ENCODE measurements at places on chromosomes 2 and 18.
A peak's percentile ranks its signal among the peaks of the same experiment; 100 is the strongest.

DNA sequence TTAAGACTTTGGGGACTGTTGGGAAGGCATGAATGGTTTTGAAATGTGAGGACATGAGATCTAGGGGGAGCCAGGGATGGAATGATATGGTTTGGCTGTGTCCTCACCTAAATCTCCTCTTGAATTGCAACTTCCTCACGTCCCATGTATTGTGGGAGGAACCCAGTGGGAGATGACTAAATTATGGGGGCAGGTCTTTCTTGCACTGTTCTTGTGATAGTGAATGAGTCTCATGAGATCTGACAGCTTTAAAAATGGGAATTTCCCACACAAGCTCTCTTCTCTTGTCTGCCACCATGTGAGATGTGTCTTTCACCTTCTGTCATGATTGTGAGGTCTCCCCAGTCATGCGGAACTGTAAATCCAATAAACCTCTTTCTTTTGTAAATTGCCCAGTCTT is 11.5 kb upstream of the MBP start:
- no peak for DNase-seq

GRCh38 chr2:117967977-117968718 is 45.7 kb downstream of the CCDC93 start:
- no peak for DNase-seq

GRCh38 chr2:9303528-9304225 is 97.1 kb downstream of the ASAP2 start:
- DNase-seq, result no peak

DNA sequence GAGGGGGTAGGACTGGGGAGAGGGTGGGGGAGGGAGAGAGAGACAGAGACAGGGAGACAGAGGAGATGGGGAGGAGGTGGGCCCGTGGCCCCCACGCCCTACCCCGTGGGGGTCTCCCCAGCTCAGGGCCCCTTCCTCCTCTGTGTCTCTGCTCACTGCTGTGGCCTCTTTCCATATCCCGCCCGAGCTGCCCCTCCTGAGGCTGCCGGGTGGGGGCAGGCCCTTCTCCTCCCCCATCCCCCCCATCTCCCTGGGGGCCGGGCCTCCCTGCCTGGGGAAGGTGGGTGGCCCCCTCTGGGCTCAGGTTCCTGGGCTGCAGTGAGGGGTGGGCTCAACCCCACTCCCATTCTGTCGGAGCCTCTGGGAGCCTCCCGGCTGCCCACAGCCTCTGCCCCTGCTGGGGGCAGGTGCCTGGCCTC is 332 bp upstream of the PDCD1 start:
- no peak for DNase-seq

DNA sequence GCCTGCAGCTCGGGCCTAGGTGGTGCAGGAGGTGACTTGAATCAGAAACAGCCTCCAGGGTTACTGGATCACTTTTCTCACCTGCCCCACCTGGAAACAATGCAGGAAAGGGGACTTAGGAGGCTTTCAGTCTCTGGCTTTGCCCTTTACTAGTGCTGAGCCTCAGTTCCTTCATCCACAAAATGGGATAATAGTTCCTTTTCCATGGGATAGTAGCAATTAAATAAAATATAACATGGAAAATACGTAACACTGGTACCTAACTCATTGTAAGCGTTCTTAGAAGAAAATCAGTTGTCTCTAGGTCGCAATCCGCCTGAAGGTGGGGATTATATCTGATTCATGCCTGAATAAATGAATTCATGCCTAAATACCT is 112.6 kb upstream of the STPG4 start:
- DNase-seq, result no peak

GRCh38 chr2:223652902-223653301 is 50.7 kb upstream of the SCG2 start:
- DNase-seq, result no peak

- DNase-seq, result peak; percentile 48
These were observed 177.7 kb downstream of the PIEZO2 start for GRCh38 chr18:10971717-10972116.

- no peak for DNase-seq
These were observed 443.1 kb downstream of the CCDC85A start for GRCh38 chr2:56626927-56627326.

DNA sequence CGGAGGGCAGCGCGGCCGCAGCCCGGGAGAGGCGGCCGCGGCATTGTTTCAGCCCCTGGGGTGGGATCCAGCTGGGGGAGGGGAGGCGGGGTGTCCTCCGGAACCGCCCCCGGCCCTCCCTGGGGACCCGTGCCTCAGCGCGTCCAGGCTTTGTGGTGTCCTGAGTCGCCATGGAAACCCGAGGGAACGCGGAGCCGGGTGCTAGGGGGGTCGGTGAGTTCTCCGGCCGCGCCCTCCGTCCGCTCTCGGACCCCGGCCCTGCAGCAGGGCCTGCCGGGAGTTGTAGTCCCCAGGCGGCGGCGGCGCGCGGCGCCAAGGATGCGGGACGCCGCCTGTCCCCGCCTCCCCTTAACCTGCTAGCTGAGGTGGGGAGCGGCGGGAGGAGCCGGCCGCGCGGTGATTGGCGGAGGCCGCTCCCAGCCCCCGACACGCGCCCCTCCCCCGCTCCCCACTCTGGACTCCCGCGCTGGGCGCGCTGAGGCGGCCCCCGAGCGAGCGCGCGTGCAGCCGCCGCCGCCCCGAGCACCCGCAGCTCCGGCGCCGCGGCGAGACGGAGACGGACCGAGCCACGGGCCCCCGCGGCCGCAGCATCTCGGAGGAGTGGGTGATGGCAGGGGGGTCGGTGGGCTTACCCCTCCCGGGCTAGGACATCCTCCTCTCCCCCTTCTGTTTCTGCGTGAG is at the start of gene DPYSL5:
Gene DPYSL5 (plus strand): TSS at position 478 of the 681 bp plus-strand sequence. CDS start 50,368 bp downstream, outside the sequence.
- DNase-seq, result no peak

- no peak for DNase-seq
These were observed 136.1 kb downstream of the DNER start for GRCh38 chr2:229578052-229578846.

- DNase-seq, result peak; percentile 70
These were observed 326.2 kb upstream of the SOX11 start for GRCh38 chr2:5365871-5366461.

DNA sequence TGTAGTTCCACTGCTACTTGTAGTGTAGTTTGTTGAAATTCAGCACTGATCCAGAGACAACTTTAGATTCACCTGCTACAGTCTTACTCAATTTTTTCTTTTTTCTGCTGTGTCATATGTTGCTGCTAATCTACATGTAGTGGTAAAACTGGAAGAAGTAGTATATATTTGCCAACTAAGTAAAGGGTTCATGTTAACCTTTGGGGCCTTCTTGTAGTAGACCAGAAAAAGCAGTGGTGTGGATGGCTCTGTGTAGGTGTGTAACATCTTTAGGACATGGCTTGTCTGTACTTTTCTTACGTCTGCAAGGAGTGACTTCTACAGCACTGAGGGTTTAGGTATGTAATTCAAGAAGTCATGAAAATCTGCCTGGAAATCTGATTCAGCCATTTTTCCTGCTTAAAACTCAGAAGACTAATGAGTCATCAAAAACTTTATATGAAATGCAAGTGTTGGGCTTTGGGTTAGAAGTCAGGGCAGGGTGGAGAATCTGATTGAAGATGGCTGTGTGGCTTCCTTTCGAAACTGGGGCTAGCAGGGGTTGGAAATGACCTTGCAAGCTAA is 8.4 kb downstream of the PTPRM start:
- no peak for DNase-seq

GRCh38 chr2:75466708-75467311 is 93.9 kb downstream of the EVA1A start:
- DNase-seq, result peak; percentile 41

- no peak for DNase-seq
These were observed 29.9 kb upstream of the RUFY4 start for GRCh38 chr2:218039171-218039570.

DNA sequence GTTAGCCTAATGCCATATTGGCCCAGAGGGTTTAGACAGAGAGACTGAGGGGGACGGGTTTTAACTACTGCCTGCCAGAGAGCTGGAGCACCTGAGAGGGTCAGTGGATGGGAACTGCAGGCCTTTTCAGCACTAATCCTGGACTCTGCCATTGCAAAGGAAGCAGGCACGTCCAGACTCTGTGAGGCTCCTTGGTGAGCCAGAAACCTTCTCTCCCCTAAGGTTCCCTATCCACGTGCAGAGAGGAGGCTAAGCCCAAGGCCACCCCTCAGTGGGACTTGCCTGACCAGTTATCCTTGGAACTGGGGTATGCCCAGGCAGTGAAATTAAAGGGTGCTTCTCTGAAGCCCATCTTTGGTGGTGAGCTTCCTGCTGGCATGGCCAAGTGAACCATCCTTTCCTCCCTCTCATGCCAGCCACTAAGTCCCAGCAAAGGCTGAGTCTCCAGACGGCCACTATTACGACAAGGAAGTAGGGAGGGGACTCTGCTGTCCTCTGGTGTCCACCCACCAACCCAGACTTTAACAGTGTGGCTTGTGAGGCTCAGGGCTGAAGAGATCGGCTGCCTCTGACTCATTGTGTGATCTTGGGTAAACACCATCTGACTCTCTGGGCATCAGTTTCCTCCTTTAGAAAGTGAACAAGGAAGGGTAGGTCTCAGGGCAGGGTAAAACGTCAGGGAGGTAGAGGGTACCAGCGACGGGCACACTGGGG is 3.9 kb upstream of the MLPH start:
- DNase-seq, result no peak

GRCh38 chr2:127651971-127652550 is 6.1 kb downstream of the GPR17 start:
- DNase-seq, result no peak

DNA sequence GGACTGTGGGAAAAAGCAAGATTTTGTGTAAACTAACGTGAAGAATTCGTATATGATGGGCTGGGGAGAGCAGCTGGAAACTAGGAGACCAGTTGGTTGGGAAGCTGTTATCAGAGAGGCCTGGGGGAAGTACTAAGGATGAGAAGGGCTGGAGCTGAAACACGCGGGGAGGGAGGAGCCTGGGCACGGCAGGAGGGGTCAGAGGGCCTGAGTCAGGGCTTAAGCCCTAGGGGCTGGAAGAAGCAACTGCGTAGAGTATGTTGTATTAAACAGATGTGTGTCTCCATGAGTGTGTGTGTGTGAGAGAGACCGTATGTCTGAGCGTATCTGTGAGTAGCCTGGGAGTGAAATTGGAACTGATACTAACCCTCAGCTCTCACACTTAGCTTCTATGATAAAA is 8.4 kb downstream of the POMC start:
- DNase-seq, result peak; percentile 30

GRCh38 chr2:64516651-64517510 is 7.2 kb upstream of the AFTPH start:
- DNase-seq, result no peak

DNA sequence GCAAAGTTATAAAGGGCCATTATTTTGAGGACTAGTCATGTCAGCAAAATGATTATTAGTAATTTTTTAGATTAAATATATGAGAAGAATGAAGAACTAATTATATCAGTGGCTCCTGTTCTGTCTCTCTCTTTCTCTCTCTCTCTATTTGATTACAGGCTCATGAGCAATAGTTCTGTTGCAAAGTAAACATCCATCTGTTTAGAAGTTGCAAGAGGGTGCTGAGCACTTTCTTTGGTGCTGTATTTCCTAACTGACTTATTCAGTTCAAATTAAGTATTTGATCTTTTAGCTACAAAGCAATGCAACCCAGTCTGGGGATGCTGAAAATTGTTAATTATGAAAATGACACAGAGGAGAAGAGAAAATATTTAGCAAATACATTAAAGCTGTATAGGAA is 408.1 kb upstream of the UBE2E3 start:
- DNase-seq, result no peak

DNA sequence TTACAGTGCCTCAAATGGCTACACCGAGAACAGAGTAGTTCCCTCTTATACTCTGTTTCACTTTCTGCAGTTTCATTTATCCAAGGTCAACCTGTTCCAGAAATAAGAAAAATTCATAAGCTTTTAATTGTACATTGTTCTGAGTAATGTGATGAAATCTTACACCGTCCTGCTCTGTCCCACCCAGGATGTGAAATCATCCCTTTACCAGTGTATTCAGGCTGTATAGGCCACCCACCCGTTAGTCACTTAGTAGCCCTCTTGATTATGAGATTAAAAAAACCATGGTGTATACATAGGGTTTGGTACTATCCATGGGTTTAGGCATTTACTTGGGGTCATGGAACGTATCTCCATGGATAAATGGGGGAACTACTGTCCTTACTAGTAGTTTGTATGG is 29.8 kb downstream of the STARD6 start:
- no peak for DNase-seq

DNA sequence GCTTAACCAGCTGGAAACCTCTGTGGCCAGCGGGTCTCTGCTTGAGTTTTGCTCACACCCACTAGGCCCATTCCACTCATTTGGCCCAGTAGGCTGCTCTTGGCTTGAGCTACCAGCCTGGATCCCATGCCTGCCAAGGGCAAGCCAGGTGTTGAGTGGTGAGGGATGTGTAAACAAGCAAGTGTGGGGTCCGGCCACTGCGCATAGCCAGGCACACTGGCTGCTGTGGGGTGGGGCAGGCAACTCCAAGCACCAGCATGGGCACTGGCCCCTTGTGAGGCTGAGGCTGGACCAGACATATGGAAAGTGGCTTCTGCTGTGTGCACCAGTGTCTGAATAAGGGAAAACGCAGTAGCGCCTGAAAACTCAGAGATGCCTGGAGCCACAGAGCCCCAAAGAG is 732.7 kb downstream of the NR4A2 start:
- DNase-seq, result no peak

DNA sequence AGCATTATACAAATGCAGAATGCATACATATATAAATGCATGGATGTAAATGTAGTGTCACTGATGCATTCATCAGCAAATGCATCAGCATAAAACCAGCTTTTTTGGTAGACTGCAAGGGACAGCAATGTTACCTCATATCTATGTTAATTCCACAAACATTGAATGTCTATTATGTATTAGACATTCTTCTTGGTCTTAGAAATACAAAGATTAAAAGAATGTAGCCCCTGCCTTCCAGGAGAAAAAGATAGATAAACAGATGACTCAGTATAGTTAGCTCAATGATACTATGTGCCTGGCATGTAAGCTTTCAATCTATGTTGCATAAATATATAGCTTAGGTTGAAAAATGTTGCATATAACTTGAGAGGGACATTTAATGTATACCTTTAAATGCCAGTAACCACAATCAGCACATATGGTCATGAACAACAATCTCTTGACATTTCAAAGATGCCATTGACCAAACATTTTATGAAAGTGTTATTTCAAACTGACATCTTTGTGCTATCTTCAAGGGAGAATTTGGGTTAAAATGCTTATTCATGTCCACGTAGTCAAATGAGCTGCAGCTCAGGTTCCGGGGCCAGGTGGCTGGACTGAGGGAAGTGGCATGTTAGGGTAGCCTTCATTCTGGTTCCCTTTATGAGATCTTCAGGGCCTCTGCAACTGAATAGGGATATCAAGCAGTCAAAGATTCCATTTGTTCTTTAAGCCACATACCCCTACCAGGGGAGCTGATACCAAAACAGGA is 45.2 kb upstream of the GCG start:
- DNase-seq, result no peak
